Stimulated activated CD4-positive, alpha-beta T cell treated with anti-CD3 and anti-CD28 coated beads, Interleukin-12 subunit alpha, Interleukin-12 subunit beta, amount 100 ng/mL, for 48 hours (primary cell): ENCODE measurements at places on chromosomes 2 and 18.

GRCh38 chr2:142321706-142322280 is 191.0 kb upstream of the LRP1B start:
- DNase-seq, result no peak

DNA sequence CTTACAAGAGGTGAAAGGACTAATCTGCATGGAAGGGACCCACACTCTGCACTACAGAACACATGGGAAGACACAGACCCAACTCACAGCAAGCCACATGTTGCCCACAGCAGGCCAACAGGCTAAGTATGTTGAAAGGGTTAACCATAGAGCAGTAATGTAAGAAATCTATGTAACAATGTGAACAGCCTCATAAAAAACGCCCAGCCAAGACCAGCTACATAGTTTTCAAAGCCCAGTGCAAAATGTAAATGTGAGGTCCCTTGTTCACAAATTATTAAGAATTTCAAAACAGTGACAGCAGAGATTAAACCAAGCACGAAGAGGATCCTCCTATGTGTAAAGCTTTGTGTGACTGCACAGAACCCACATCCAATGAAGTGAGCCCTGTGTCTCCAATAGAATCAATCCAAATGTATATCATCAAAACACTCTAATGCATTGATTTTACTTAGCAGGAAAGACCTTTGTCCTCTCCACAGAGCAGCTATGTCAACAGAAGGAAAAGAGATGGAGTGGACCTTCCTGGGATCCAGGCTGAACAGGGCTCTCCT is 210.1 kb downstream of the AGPS start:
- DNase-seq, result no peak

- no peak for DNase-seq
Measured at GRCh38 chr2:16167451-16167861, 227.1 kb downstream of the MYCN start.

DNA sequence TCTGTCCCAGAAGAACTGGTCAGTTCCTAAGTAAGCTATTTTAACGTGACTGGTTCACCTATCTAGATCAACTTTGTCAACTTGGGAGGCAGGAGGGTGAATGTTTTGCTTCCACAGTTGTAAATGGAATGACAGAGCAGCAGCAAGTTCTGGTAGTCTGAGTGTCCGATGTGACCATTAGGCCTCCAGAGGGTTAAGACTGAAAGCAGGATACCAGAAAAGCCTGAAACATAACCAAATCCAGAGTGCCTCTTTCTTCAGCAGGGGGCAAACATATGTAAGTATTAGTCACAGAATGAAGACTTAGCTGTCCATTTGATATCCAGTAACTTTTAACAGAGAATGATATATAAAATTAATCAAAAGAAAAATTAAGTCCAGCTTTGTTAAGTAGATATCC is 9.2 kb downstream of the HOXD3 start:
- DNase-seq, result no peak

DNA sequence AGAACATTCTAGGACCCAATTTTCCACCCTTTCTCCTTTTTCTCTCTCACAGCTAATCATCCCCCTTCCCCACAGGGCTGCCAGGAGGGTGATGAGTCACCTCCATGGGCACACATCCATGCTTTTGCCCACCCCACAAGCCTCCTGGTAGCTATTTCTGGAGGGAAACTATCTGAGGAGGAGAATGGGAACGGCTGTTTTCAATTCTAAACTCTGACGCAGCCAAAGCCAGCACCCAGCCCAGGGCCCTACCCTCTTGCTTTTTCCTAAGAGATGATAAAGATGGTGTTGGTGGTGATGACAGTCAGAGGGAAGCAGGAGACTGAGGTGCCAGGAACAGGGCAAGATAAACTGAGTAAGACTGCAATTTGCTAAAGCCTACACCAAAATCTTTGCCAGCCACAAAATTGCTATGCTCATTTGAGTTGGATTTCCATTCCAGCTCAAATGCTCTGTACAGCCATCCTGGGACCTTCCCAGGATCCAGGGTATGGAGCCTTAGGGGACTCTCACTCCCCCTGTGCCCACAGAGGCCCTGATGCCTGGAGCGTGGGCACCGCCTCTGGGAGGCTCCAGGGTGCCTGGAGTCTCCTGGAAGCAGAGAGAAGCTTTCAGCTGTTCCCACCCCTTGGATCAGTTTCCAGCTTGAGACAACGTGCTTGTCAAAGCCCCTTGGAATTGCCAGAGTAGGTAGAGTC is 62.0 kb upstream of the FZD7 start:
- no peak for DNase-seq

- no peak for DNase-seq
Measured at GRCh38 chr2:86818957-86819356, 28.2 kb upstream of the CD8A start.

- DNase-seq, result no peak
Measured at GRCh38 chr18:7755753-7756475, 188.8 kb downstream of the PTPRM start.
